Neuronal stem cell (in vitro differentiated cells): ENCODE measurements at places on chromosomes 7 and 10.

- DNase-seq, result no peak
Observed at GRCh38 chr7:4815121-4815520, 39.7 kb downstream of the AP5Z1 start.

DNA sequence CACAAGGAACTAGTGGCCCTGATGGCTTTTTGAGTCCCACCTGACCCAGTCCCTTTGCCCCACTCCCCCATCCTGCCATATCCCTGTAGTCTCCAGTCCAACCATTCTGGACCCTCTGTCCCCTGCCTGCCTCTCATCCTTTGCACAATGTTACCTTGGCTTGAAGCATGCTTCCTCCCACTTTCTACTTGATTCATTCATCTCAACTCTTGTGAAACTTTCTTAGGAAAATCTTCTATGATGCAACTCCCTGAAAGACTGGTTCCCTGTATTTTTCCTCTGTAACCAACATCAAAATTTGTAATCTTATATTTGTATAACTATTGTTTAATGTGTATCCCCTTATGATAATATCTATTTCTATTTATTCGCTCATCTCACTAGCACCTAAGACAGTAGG is 151.5 kb downstream of the LRRTM3 start:
- DNase-seq, result no peak

GRCh38 chr10:107451047-107451446 is 286.5 kb upstream of the SORCS1 start:
- DNase-seq, result no peak

- DNase-seq, result no peak
Observed at GRCh38 chr7:87543623-87544022, 57.1 kb downstream of the ABCB1 start.

- no peak for DNase-seq
Observed at GRCh38 chr10:111974325-111974724, 209.2 kb downstream of the GPAM start.

DNA sequence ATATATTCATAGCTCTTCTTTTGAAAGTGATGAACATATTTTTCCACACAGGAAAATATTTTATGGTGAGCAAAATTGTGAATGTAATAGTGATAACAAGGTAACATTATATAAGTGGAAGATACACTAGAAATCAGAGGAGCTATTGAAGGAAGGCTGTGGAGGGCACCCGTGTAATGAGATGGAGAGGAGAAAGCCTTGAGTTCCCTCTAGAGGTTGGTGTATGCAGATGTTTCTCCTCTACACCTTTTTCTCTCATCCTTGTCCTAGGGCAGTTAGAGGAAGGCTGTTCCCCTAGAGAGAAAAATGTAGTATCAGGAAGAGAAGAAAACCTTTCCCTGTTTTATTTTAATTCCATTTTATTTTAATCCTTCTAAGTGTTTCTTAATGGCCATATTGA is 54.6 kb upstream of the NRG3 start:
- no peak for DNase-seq

DNA sequence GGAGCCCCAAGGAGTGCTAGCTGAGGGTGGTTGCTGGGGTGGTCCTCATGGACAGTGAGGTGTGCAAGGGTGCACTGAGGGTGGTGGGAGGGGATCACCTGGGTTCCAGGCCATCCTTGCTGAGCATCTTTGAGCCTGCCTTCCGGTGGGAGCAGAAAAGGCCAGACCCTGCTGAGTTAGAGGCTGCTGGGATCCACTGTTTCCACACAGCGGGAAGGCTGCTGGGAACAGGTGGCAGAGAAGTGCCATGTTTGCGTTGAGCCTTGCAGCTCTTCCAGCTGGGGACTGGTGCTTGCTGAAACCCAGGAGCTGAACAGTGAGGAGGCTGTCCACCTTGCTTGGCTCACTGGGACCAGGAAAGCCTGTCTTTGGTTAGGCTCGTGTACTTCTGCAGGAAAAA is 34.9 kb downstream of the PRF1 start:
- DNase-seq, result no peak

- DNase-seq, result no peak
Observed at GRCh38 chr7:84508606-84509005, 314.0 kb upstream of the SEMA3A start.
